ENCODE measurements at places on chromosomes 5 and 9. TPM values are rescaled to one million over a fixed set of nuclear protein-coding genes. Genes with fewer than 3 reads are reported as not detected.
A peak's percentile ranks its signal among the peaks of the same experiment; 100 is the strongest.

DNA sequence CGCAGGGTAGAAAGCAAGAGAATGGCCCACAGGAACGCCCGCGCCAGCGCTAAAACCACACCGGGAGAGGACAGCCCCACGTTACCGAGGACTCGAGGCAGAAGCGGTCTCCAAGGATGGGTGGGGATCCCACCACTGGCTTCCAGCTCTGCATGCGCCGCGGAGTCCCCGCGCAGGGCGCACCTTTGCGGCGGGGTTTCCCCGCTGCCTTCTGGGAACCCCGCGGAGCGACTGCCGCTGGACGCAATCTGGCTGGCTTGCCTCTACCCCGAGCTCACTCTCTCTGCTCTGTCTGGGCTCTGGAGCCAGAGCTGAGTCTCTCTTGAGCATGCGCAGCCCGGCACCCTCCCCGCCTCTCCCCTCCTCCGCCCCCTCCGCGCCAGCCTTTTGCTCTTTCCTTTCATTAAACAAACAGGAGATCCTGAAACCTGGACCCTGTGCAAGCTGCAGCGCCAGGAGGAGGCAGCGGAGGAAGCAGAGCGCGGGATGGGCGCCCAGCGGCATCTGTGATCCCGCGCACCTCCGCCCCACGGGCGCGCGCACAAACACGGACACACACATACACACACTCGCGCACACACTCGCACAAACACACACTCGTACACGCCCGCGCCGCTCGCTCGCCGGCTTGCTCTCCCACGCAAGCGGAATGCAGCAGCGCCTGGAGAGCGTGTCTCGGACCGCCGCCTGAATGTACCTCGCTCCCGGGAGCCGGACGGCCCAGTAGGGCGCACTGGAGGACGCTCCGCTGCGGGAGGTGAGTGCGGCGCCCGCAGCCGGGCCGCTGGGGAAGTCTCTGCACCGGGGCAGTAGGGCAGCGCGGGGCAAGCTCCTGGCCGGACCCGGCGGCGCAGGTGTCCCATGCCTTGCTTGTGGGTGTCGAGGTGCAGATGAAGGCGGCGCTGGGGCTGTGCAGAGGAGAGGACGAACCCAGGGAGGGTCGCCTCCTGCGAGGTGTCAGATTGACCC lies at the start of gene PLPPR1:
PLPPR1 (plus strand) TSS at position 382 of the 969 bp plus-strand sequence.
- H3K4me3 ChIP-seq = peak within 1 kb of the TSS; percentile 90
- peaks cover 25% of the 10 kb centered on the region for H3K4me1 ChIP-seq
- H3K36me3 ChIP-seq = no peaks in the 10 kb centered on the region
- H3K27me3 ChIP-seq = peaks cover 70% of the 10 kb centered on the region
- H3K27ac ChIP-seq = no peak within 1 kb of the TSS

DNA sequence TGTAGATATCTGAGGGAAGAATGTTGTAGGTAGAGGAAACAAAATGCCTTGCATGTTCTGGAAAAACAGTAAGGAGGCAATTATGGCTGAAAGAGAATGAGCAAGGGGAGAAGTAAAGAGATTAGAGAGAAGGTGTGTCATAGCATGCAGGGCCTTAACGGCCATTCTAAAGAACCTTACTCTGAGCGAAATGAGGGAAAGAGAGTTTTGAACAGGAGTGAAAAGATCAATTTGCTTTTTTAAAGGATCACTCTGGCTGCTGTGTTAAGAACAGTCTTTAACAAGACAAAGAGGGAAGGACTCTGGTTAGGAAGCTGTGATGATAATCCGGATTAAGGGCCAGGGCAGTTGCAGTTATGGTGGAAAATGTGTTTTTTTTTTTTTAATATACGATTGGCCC lies 22.6 kb downstream of the PTBP3 start:
- H3K4me3 ChIP-seq = no peak overlapping the region
- no peaks in the 10 kb centered on the region for H3K27me3 ChIP-seq
- DNase-seq = peak; percentile 47
- H3K36me3 ChIP-seq = no peaks in the 10 kb centered on the region

DNA sequence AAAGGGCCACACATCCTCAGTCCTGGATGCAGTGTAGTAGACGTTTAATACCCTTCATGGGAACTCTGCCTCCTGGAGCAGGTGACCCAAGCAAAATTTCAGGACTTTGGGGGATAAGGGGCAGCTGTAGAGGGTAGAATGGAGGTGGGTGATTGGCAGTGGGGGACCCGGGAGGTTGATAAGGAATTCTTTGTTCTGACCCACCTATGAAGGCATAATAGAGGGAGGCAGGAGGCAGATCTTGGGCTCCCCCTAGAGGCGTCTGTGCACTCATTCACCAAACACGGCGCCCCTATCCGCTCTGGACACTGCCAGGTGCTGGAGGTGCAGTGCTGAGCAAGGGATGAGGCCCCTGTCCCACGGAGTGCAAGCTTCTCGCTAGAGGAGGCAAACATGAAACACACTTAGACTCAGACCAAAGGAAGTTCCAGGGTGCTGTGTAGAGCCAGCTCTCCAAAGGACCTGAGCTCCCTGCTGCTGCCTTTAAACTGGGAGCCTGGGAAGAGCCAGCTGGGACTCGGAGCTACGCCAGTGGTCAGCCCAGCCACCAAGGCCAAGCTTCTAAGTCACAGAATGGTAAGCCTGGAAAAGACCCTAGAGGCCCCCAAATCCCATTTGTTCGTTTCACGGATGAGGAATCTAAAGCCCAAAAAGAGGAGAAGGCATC lies 7.7 kb downstream of the IL17B start:
- no peak overlapping the region for H3K4me3 ChIP-seq
- no peaks in the 10 kb centered on the region for H3K27me3 ChIP-seq
- H3K4me1 ChIP-seq = peaks cover 3% of the 10 kb centered on the region
- H3K27ac ChIP-seq = no peak overlapping the region
- DNase-seq = peak; percentile 91

DNA sequence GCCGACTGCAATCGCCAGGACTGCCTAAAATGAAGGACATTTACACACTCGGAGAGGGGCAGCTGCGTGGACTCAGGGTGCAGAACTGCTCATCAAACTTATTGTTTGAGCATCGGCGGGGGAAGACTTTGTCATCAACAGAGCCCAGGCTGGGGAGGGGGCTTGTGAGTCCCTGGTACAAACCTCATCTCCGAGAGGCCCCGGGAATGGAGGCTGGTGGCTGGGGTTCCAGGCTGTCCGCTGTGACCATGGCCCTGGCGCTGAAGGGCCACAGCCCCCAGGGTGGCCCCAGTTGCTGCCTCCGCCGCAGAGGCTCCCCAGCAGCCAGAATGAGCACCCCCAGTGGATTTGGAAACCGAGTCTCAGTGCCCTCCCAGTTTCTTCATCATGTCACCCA lies 46.1 kb upstream of the RNU6ATAC start:
- H3K27ac ChIP-seq = no peak overlapping the region
- no peaks in the 10 kb centered on the region for H3K36me3 ChIP-seq
- DNase-seq = no peak
- H3K27me3 ChIP-seq = no peaks in the 10 kb centered on the region
- no peak overlapping the region for H3K4me3 ChIP-seq

The RORB gene
- 0.92 TPM for polyA plus RNA-seq

The DNAJB5 gene
- polyA plus RNA-seq = 20.3 TPM

The MYOZ3 gene
- polyA plus RNA-seq = 12.7 TPM

The DMRT3 gene
- polyA plus RNA-seq = not detected

The STK32A gene
- 1.4 TPM for polyA plus RNA-seq

The PDE6A gene
- polyA plus RNA-seq = not detected

The CYSTM1 gene
- 42.3 TPM for polyA plus RNA-seq

The CTXN3 gene
- not detected for polyA plus RNA-seq

The NCS1 gene
- 8.2 TPM for polyA plus RNA-seq
